Fibroblast of lung (primary cell): ENCODE measurements at places on chromosomes 6 and 20.

- DNase-seq: no peak
- H3K36me3 ChIP-seq: no peaks in the 10 kb centered on the region
Observed at GRCh38 chr6:7749478-7749877, 23.6 kb downstream of the BMP6 start.

DNA sequence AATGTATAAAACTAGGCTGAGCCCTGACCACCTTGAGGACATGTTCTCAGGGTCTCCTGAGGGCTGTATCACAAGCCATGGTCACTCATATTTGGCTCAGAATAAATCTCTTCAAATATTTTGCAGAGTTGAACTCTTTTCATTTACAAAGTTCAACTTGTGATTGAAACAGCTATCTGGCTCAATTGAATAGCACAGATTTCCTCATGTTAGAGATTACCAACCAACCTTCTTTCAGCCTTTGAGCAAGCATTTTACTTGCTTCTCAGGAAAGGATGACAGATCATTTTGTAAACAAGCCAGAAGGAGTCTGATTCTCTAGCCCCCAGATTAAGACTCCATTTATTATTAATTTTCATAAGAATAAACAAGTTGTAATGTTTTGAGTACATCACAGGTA, 111.0 kb upstream of the DOK5 start:
- no peaks in the 10 kb centered on the region for H3K27me3 ChIP-seq
- H3K4me1 ChIP-seq: no peaks in the 10 kb centered on the region
- no peak for DNase-seq
- no peak overlapping the region for H3K27ac ChIP-seq

GRCh38 chr6:150391890-150392289, 23.1 kb downstream of the IYD start:
- H3K4me3 ChIP-seq: no peak overlapping the region
- no peak for DNase-seq
- no peaks in the 10 kb centered on the region for H3K36me3 ChIP-seq
- no peaks in the 10 kb centered on the region for H3K4me1 ChIP-seq
- H3K27ac ChIP-seq: no peak overlapping the region
- no peaks in the 10 kb centered on the region for H3K27me3 ChIP-seq

DNA sequence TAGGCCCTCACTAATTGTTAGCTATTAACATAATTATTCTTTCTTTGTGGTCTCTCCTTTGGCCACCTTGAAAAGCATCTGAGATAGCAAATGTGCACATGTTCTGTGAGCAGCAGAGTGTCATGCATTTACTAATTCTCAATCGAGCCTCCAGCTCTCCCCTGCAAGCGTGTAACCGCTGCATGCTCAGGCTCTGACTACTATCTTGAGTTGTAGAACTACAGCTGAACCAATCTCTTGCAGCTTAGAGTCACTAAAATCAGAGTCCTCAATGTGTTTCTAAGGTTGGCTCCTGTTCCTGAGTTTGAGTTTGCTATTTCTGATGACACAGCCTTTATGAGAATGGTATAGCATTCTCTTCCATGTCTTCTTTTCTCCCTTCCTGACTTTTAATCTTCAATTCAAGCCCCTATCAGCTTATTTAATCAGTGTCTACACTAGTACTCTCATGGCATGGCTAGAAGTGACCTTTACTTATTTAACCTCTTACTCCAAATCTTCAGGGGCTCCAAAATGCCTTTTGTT, 65.5 kb downstream of the PPP1R3G start:
- no peaks in the 10 kb centered on the region for H3K4me1 ChIP-seq
- H3K4me3 ChIP-seq: no peak overlapping the region
- H3K36me3 ChIP-seq: no peaks in the 10 kb centered on the region
- no peak overlapping the region for H3K27ac ChIP-seq
- no peaks in the 10 kb centered on the region for H3K27me3 ChIP-seq

DNA sequence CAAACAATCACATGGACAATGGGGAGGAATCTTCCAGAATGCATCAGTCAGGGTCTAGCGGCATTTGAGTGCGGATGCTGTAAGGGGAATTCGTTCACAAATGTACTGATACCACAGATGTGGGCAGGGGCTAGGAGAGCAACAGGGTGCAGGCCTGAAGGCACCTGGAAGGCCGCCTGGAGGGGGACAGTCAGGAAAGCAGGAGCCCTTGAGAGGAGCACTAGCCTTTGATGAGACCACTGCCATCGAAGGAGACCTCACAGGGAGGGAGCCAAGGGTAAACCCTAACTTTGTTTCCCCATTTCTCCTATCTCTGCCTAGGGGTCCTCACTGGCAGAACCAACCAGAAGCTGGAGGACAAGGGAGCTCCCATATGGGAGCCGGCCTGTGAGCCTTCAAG, 38.2 kb downstream of the MYB start:
- no peak overlapping the region for H3K27ac ChIP-seq
- no peak for DNase-seq
- H3K4me3 ChIP-seq: no peak overlapping the region
- no peaks in the 10 kb centered on the region for H3K4me1 ChIP-seq
